ENCODE measurements at places on chromosomes 5 and 9.

- DNase-seq = no peak
Observed at GRCh38 chr5:178441486-178442270, 148.5 kb downstream of the COL23A1 start.

GRCh38 chr9:133351908-133352634 is 4.1 kb downstream of the RPL7A start:
- no peak for DNase-seq

- no peak for DNase-seq
Observed at GRCh38 chr5:164799391-164799790, 1294.0 kb downstream of the MAT2B start.

- no peak for DNase-seq
Observed at GRCh38 chr9:121709798-121710197, 58.4 kb downstream of the DAB2IP start.

GRCh38 chr9:14270358-14271092 is 43.4 kb downstream of the NFIB start:
- DNase-seq = no peak

DNA sequence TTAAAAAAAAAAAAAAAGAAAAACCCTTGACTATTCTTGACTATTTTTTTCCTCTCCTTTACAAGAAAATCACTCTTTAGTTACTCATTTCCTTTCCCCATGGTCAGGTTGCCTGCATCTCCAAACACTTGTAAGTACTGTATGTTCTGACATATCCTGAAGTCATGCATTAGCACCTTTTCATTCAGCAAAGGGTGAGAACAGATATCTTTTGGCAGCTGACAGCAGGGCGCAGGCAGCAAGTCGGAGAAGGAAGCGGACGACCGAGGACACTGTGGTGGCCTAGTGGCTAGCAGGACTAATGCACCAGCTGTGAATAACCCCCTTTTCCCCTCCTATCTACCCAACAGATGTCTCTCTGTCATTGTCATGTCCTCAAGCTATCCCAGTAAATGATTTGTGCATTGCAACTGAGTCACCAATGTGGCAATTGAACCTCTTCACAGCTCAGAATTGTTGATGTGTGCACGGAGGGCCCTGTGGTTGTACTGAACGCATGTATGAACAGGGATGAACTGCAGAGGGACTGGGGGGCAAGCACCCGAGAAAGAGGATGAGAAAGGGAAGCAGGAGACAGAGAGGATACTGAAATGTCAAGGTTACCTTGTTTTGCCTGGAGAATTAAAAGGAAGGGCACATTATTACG is 996.0 kb upstream of the ARRDC3 start:
- no peak for DNase-seq

GRCh38 chr5:119275601-119276173 is 80.1 kb upstream of the TNFAIP8 start:
- no peak for DNase-seq

DNA sequence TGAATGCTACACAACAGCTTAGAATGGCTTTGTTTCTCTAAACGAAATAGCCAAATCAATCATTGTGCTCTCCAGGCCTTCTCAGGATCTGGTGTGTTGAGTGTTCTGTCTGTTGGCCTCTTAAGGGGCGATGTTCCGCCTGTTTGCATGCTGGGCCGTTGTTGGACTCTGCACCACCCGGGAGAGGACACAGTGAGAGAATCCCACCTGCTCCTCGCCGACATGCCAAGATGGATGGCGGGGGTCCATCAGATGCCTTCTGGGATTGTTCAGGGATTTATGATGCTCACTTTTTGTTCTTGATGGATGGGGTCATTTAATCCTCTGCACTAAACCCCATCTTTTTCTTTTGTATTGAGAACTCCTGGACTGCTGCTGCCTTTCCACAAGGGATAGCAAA is 159.9 kb downstream of the NTRK2 start:
- DNase-seq = no peak

- DNase-seq = no peak
Observed at GRCh38 chr9:134136118-134136995, 475 bp downstream of the WDR5 start.

GRCh38 chr9:70362952-70363351 is 51.5 kb downstream of the KLF9 start:
- DNase-seq = no peak

DNA sequence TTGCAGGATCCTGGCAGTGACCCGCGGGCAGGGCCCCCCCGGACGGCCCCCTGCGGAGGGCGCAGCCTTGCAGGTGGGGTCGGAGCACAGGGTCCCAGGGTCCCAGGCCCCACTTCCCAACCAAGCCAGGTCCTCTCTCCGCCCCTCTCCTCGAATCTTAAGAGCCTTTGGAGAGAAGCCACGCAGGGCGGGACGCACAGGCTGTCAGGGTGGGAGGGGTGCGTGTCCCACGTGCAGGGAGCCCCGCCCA is 18.4 kb upstream of the EGFL7 start:
- no peak for DNase-seq

- DNase-seq = no peak
Observed at GRCh38 chr9:105116052-105116868, 128.2 kb upstream of the SLC44A1 start.

- DNase-seq = peak; percentile 42
Observed at GRCh38 chr5:115544043-115544435, 536 bp downstream of the FEM1C start.
